ENCODE measurements at places on chromosomes 2 and 18. TPM values are rescaled to one million over a fixed set of nuclear protein-coding genes. Genes with fewer than 3 reads are reported as not detected.

CHRNG gene
- not detected for total RNA-seq

ASPRV1 gene
- under 0.01 TPM for total RNA-seq

PPP3R1 gene
- total RNA-seq = 20.6 TPM

CRACDL gene
- not detected for total RNA-seq

ANKRD30B gene
- 0.96 TPM for total RNA-seq

CLEC4F gene
- not detected for total RNA-seq

LGALSL gene
- 6.2 TPM for total RNA-seq

OSR1 gene
- 21.4 TPM for total RNA-seq

AGAP1 gene
- total RNA-seq = 14.1 TPM

MSTN gene
- 0.56 TPM for total RNA-seq

RAB31 gene
- total RNA-seq = 55.6 TPM

ALPG gene
- total RNA-seq = not detected

HTR2B gene
- total RNA-seq = 13.0 TPM

SERPINB7 gene
- 0.38 TPM for total RNA-seq

GPR35 gene
- total RNA-seq = 0.85 TPM

COLEC11 gene
- total RNA-seq = 1.2 TPM

DSG1 gene
- total RNA-seq = not detected

COL6A3 gene
- total RNA-seq = 664 TPM

CFAP65 gene
- total RNA-seq = not detected

IL36B gene
- not detected for total RNA-seq

PAX8 gene
- 0.38 TPM for total RNA-seq

KCNS3 gene
- total RNA-seq = 3.6 TPM

PLEKHB2 gene
- 209 TPM for total RNA-seq

KCNG3 gene
- total RNA-seq = not detected

CIB4 gene
- total RNA-seq = not detected

ALPI gene
- not detected for total RNA-seq

PTMA gene
- 668 TPM for total RNA-seq

IL1RN gene
- 0.28 TPM for total RNA-seq

OSBPL1A gene
- total RNA-seq = 17.1 TPM

EMILIN1 gene
- total RNA-seq = 137 TPM

FZD7 gene
- 10.7 TPM for total RNA-seq

SAG gene
- total RNA-seq = not detected

CCDC138 gene
- total RNA-seq = 9.8 TPM

CPS1 gene
- 27.4 TPM for total RNA-seq

CASP10 gene
- 8.2 TPM for total RNA-seq

CD226 gene
- under 0.01 TPM for total RNA-seq

PROM2 gene
- under 0.01 TPM for total RNA-seq

All from regular cardiac myocyte (primary cell).